ENCODE measurements at places on chromosomes 13 and 19.

GRCh38 chr19:10112037-10112761 lies 706 bp downstream of the P2RY11 start:
- H3K27ac ChIP-seq = no peak overlapping the region
- H3K27me3 ChIP-seq = no peaks in the 10 kb centered on the region
- H3K4me3 ChIP-seq = no peak overlapping the region
- no peak for DNase-seq

DNA sequence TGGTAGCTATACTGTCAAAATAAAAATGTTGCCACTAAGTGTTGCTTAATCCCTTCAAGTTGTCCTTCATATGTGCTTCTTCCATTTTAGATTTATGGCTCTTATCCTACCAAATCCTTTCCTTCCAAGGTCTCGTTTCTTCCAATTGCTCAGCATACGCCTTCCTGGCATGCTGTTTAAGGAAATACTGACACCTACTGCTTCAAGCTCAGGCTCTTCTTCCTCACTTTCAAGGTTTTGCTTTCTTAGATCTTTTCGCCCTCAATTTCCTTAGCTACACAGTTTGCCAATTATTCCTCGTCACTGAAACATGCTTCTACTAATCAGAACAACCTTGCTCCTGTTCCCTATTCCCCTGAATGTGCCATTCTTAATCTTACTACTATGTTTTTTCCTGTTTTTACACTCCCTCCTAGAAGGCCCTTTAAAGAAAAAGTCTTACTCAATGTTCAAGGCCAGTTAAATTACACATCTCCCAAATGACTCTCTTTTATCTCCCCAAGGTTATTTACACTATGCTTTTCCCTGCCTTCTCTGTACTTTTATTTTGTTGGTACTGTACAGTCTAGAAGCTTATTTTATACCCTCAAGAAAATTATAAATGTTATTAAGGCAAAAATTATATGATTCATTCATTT lies 343.1 kb downstream of the MZT1 start:
- no peak overlapping the region for H3K4me3 ChIP-seq
- H3K36me3 ChIP-seq = no peaks in the 10 kb centered on the region
- H3K27me3 ChIP-seq = no peaks in the 10 kb centered on the region
- no peak for DNase-seq
- H3K27ac ChIP-seq = no peak overlapping the region

DNA sequence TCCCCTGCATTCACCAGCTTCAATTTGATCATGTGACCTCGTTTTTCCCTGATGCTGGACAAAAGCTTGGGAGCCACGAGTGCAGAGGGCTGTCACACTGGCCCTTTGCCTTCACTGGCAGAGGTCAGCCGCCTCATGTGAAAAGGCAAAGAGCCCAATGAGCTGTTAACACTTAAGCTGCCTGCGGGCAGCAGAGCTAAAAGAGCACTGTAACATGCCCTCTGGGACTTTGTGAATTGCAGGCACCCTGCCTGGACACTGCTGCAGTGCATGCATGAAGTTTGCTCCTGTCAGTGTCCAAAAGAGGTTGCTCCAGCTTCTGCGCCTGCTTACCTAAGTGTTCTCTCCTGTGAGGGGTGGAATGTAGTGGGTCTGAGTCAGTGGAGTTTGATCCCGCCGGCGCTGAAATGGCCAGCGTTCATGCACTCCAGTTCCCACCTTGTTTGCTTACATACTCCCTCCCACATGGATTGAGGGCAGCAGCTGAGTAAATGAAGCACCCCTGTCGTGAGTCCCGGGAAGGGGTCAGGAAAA lies 193.7 kb downstream of the RFC3 start:
- no peaks in the 10 kb centered on the region for H3K4me1 ChIP-seq
- no peak overlapping the region for H3K27ac ChIP-seq
- no peaks in the 10 kb centered on the region for H3K27me3 ChIP-seq
- DNase-seq = no peak
- H3K4me3 ChIP-seq = no peak overlapping the region

DNA sequence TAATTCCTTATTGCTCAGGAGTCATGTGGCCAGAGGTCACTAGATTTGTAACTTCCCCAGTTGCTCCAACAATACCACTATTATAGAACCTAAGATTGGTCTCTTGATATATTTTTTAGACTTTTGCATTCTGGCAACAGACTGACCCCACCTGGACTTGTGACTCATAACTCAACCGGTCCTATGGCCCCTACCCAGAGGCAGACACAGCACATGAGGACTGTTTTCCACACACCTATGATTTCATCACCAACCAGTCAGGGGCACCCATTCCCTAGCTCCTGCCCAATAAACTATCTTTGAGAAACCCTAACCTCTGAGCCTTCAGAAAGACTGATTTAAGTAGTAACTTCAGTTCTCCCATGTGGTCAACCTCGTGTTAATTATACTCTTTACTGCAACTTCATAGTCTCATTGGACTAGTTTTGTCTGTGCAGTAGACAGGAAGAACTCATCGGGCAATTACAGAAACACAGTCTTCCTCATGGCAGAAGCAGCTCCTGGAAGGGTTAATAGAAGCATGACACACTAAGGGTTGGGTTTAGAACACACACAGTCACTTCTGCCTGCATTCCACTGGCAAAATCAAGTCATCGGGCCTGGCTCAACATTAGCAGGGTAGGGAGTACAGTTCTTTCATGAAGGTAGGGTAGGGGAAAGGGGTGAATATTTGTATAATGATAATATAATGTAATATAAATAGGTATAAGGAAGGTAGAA lies 251.8 kb downstream of the UQCRFS1 start:
- no peaks in the 10 kb centered on the region for H3K4me1 ChIP-seq
- H3K27me3 ChIP-seq = no peaks in the 10 kb centered on the region
- H3K4me3 ChIP-seq = no peak overlapping the region
- H3K36me3 ChIP-seq = no peaks in the 10 kb centered on the region

GRCh38 chr19:3055741-3056416 lies 6.4 kb downstream of the TLE5 start:
- no peaks in the 10 kb centered on the region for H3K36me3 ChIP-seq
- H3K4me3 ChIP-seq = peak overlapping the region; percentile 38
- DNase-seq = no peak
- H3K27ac ChIP-seq = no peak overlapping the region
- no peaks in the 10 kb centered on the region for H3K27me3 ChIP-seq

GRCh38 chr19:45191375-45191774 lies 12.8 kb downstream of the BLOC1S3 start:
- H3K27ac ChIP-seq = no peak overlapping the region
- no peaks in the 10 kb centered on the region for H3K27me3 ChIP-seq

DNA sequence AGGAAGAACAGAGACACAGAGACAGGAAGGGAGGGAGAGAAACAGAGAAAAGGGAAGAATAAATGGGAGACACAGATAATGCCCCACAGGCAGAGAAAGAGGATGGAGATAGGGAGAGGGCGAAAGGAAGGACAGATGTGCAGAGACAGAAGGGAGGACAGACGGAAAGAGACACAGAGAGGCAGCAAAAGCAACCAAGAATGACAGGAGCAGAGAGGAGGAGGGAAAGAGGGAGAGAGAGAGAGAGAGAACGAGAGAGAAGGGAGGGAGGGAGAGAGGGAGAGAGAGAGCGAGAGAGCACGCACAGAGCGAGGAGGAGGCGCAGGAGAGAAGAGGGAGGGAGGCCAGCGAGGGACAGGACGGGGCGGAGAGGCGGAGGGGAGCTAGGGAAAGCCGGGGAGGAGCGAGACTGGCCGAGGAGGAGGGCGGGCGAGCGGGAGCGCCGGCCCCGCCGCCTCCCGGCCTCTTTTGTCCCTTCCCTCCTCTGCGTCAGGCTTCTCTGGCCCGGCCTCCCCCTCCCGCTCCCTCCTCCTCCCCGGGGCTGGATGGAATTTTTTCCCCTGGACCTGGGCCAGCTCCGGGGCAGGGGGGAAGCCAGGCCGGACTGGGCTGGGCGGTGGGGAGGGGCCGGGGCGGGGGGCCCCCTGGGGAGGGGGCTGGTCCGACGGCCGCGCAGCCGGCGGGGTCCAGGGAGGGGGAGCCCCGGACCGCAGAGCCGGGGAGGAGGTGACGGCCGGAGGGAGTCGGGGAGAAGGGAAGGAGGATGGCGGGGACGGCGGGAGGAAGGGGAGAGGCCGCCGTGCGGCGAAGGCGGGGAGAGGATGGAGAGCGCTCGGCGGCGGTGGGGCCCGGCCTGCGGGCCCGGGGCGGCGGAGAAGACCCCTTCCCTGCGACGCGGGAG lies 4.2 kb upstream of the SPACA6 start:
- H3K4me3 ChIP-seq = peak overlapping the region; percentile 65
- DNase-seq = no peak
- H3K27ac ChIP-seq = no peak overlapping the region
- H3K4me1 ChIP-seq = no peaks in the 10 kb centered on the region
- no peaks in the 10 kb centered on the region for H3K27me3 ChIP-seq

DNA sequence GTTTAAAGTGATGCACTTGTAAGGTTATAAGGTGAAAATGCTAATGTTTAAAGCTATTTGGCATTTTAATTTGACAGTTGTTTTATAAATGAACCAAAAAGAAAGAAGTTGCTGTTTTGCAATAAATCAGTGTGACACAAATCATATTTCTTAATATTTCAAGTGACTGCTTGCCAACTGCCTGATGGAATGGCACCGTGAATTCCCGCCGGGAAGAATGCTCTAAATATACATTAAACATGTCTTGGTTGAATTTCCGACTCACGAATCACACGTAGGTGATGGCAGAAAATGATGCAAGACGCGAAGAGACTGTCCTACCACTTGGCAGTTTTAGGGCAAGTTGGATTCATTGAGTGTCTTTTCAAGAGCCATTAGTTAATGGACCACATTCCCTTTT lies 3.1 kb upstream of the GJB2 start:
- peaks cover 60% of the 10 kb centered on the region for H3K27me3 ChIP-seq
- DNase-seq = no peak
- H3K4me3 ChIP-seq = no peak overlapping the region
- no peaks in the 10 kb centered on the region for H3K36me3 ChIP-seq
- peaks cover 7% of the 10 kb centered on the region for H3K4me1 ChIP-seq
- no peak overlapping the region for H3K27ac ChIP-seq

DNA sequence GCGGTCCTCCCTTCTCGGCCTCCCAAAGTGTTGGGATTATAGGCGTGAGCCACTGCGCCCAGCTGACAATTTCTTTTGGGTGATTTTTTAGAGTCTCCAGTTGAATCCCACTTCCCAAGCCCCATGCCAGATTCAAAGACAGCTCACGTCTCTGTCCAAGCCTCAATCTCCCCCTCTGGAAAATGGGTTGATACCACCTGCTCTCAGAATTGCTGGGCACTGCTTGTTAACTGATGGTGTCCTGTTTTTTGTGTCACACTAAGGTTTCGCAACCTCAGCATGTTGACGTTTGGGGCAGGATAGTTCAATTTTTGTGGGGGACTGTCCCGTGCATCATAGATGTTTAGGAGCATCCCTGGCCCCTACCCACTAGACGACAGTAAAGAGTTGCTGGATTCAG lies 14.2 kb upstream of the UPF1 start:
- H3K4me1 ChIP-seq = no peaks in the 10 kb centered on the region
- no peak overlapping the region for H3K27ac ChIP-seq
- no peaks in the 10 kb centered on the region for H3K36me3 ChIP-seq
- no peak for DNase-seq

- no peak overlapping the region for H3K4me3 ChIP-seq
- no peak for DNase-seq
Measured at GRCh38 chr13:40547591-40548315, 118.7 kb downstream of the FOXO1 start.

- H3K27ac ChIP-seq = no peak overlapping the region
- no peaks in the 10 kb centered on the region for H3K27me3 ChIP-seq
- no peak overlapping the region for H3K4me3 ChIP-seq
- DNase-seq = no peak
- H3K36me3 ChIP-seq = no peaks in the 10 kb centered on the region
Measured at GRCh38 chr13:29435125-29435911, 160.2 kb downstream of the SLC7A1 start.

GRCh38 chr13:38980750-38981078 lies 9.9 kb downstream of the STOML3 start:
- H3K27ac ChIP-seq = peak overlapping the region; percentile 38
- DNase-seq = no peak
- no peaks in the 10 kb centered on the region for H3K27me3 ChIP-seq
- no peaks in the 10 kb centered on the region for H3K36me3 ChIP-seq
- H3K4me3 ChIP-seq = no peak overlapping the region

DNA sequence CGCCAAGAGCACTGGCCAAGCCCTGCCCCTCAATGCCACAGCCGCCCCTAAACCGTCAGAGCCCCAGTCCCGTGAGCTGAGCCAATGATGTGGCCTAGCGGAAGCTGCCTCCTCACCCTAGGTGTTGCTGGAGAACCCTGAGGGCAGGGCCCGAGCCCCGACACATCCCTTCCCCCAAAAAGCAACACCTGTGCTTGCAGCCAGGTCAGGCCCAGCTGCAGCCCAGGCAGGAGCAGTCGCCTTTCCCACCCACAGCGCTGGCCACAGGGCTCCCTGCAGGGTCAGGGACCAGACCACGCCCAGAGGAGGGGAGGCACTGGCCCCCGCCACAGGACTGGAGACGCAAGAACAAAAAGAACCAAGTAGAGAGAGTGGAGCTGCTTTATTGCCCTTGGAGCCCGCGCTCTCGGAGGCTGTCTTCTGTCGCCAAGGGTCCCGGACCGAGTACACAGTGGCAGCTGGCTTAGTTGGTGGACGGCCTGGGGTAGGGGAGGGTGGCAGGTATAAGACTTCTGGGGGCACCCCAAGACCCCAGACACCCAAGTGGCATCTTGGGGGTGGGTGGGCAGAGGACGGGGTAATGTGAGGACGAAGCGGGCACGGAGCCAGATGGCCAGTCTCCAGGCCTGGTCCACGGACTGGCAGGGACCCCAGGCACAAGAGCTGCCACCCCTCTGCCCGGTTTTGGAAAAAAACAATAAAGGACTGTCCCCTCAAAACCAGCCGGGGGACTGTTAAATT lies 3.3 kb downstream of the P2RY11 start:
- no peak for DNase-seq
- 0 out of 2 replicates have a peak overlapping the region, but pooled peaks have one; percentile 29 for H3K27ac ChIP-seq
- H3K4me1 ChIP-seq = no peaks in the 10 kb centered on the region
- H3K4me3 ChIP-seq = no peak overlapping the region
- H3K27me3 ChIP-seq = no peaks in the 10 kb centered on the region
- peaks cover 46% of the 10 kb centered on the region for H3K36me3 ChIP-seq

DNA sequence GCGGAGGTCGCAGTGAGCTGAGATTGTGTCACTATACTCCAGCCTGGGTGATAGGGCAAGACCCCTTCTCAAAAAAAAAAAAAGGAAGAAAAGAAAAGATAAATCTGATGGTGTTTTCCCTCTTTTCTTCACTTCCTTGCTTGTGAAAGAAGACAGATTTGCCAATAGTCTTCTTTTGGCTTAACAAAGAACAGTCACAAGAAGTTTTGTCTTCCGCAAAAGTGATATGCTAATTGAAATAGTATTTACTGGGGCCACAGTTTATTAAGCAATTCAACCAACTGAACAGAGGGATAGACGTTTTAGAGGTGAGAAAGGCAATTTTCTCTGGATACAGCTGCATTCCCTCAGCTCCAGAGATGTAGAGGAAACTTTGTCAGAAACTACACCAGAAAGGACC lies 22.9 kb upstream of the PLAUR start:
- H3K4me3 ChIP-seq = no peak overlapping the region
- DNase-seq = no peak
- no peak overlapping the region for H3K27ac ChIP-seq
- no peaks in the 10 kb centered on the region for H3K27me3 ChIP-seq

DNA sequence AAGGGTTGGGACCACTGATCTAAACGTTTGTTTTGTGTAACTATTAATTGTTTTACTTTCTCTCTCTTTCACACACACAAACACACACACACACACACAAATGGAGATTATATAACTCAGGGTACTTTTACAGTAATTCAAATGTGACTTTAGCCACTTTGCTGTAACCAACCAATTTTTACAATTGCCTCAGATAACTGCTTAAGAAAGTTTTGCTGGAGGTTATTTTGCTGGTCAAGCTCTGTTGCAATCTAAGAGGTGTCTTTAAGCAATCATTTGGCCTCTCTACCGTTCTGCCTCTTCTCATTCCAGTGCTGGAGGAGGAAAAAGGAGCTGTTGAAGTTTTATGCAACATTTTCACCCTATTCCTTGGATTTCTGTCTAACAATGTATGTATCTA lies 63.0 kb downstream of the TBC1D4 start:
- H3K27ac ChIP-seq = no peak overlapping the region
- no peaks in the 10 kb centered on the region for H3K36me3 ChIP-seq
- no peak overlapping the region for H3K4me3 ChIP-seq
- no peak for DNase-seq
- H3K4me1 ChIP-seq = no peaks in the 10 kb centered on the region
